T-helper 1 cell (primary cell): ENCODE measurements at places on chromosomes 4 and X.

- no peak for DNase-seq
These were observed 76.1 kb downstream of the BCOR start for GRCh38 chrX:40021647-40022046.

GRCh38 chr4:107843391-107843790, 18.7 kb downstream of the SGMS2 start:
- DNase-seq: no peak

DNA sequence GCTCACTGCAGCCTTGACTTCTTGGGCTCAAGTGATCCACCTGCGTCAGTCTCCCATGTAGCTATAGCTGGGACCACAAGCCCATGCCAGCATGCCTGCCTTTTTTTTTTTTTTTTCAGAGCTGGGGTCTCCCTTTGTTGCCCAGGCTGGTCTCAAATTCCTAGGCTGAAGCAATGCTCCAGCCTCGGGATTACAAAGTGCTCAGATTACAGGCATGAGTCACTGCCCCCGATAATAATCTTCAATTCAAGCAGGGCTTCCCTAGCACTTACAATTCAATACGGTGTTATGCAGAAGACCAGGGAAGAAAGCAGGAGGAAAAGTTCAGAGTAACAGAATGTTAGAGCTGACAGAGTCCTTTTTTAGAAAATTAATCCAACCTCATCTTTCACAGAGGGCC, 26.1 kb downstream of the OTOP1 start:
- no peak for DNase-seq

DNA sequence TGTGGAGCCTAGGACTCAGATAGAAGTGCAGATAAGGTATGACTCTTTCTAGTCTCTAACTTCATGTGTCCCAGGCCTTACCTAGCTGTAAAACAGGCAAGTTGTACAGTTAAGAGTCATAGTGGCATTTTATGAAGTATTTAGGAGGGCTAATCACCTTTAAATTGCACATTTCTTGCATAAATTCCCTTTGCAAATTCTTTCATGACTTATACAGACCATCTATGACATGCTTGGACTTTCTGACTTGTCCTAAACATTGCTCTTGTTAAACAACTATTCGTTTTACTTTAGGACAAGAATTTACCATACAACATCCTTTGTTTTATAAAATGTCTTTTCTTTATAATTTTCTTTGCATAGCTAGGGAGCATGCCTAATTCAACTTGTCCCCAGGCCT, 7.8 kb upstream of the RRAGB start:
- no peak for DNase-seq

DNA sequence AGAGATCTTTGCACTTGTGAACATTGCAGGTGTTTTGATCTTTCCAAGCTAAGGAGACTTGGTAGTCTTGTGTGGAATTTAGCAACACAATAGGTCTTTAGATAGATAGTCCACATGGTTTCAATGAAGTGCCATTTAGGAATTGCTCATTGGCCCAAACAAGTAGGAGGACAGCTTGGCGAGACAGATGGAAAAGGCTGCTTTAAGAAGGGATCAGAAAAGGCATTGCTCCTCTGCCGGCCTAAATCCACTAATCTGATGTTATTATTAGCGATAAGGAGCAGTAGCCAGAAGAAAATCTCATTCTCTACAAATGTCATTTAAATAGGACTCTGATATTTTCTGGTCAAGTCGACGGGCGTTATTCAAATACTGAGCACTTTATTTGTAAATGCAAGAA, 99.7 kb downstream of the AFF2 start:
- DNase-seq: no peak

DNA sequence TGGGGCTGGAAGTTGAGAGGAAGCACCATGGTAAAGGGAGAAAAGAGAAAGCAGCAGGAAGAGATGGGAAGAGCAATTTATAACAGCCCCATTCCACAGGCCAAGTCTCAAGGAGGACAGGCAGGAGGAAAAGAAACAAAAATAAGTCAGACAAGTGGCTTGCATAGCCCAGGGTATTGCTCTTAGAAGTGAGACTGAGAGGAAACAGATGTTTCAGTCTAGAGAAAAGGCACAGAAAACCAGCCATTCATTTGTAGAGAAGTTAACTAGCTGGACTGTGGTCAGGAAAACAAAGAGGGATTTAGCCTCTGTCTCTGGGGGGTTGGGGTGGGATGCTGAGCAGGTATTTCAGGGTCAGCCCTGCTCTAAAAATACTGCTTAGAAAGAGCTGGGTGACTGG, 175.0 kb upstream of the ARHGEF9 start:
- no peak for DNase-seq

DNA sequence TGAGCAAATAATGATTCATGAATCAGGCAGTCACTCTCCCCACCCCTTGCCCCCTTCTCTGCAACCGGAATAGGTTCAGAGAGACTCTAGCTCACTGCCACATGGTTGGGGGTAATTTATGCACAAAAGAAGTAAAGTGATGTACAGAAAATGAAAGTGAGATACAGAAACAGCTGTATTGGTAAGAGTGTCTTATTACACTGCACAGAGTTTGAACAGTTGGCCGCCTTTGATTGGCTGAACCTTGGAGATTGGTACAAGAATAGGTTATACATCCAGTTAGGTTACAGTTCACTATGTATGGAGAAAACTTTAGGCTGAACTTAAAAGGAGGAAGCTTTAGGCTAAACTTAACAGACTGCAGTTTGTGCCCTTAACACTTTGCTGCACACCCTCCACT, 34.6 kb upstream of the DIAPH2 start:
- no peak for DNase-seq

DNA sequence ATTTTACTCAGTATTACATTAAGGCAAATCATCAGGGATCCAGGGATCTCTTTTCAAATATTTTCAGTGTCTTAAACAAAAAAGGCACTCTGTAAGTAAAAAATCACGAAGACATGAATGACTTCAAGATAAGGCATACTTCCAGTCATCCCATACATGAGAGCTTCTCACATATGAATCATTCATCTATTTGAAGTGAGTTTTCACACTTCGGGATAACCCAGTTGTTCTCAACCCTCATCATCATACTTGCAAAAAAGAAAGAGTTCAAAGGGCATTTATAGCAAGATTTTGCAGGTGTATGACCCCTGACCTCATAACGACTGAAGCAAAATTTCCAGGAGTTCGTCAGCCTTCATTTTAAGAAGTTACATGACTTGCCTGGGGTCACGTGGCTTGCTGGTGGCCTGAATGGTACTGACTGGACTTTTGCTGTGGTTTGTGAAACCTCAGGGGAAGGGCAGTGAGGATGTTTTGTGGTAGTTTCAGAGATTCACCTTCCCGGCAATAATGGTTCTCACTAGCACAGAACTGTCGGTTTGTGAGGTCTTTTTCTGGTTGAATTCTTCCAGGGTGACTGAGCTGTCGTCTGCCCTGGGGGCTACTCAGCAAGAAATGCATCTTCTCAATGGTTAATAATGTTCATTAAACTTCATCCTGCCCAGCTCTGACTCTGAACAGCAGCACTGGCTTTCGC, 115.8 kb upstream of the SHISA3 start:
- no peak for DNase-seq

DNA sequence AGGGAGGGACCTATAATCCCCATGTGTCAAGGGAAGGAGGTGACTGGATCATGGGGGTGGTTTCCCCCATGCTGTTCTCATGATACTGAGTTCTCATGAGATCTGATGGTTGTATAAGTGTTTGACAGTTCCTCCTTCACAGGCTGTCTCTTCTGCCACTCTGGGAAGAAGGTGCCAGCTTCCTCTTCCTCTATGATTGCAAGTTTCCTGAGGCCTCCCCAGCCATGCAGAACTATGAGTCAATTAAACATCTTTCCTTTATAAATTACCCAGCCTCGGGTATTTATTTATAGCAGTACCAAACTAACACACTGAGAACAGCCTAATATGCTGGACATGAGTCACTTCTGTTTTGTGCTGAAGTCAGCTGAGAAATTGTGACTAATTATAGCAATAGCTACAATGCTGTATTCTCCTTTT, 656.9 kb upstream of the CPEB2 start:
- DNase-seq: no peak

GRCh38 chr4:168524006-168524405, 27.2 kb downstream of the PALLD start:
- no peak for DNase-seq

DNA sequence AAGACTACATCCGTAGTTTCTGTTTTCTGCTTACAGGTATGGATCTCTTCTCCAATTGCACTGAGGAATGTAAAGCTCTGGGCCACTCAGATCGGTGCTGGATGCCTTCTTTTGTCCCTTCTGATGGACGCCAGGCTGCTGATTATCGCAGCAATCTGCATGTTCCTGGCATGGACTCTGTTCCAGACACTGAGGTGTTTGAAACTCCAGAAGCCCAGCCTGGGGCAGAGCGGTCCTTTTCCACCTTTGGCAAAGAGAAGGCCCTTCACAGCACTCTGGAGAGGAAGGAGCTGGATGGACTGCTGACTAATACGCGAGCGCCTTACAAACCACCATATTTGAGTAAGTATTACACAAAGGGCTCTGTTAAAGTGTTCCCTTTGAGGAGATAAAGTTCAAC, 13.8 kb downstream of the PCDH10 start:
- no peak for DNase-seq

GRCh38 chr4:156623376-156623775, 348.2 kb downstream of the PDGFC start:
- DNase-seq: no peak

GRCh38 chr4:150145946-150146340, 67.7 kb downstream of the DCLK2 start:
- no peak for DNase-seq

DNA sequence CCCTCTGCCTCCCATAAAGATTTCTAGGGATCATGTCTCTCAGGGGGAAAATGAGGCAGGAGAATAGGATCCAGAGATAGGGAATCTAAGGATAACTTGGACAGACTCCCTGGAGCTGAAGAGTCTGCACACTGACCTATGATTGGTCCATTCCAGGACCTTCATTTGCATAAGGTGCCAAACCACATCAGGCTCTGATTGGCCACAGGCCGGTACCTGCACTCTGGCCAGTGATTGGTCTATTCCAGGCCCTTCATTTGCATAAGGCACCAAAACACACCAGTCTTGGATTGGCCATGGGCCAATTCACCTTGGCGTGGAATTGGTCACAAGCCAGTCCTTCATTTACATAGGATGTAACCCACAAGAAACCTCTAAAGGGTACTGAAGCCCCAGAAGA, 4.0 kb upstream of the HERC5 start:
- no peak for DNase-seq

- no peak for DNase-seq
These were observed 202.3 kb downstream of the BCOR start for GRCh38 chrX:39895218-39896110.

GRCh38 chr4:172838111-172838510, 330.5 kb upstream of the GALNT7 start:
- no peak for DNase-seq

DNA sequence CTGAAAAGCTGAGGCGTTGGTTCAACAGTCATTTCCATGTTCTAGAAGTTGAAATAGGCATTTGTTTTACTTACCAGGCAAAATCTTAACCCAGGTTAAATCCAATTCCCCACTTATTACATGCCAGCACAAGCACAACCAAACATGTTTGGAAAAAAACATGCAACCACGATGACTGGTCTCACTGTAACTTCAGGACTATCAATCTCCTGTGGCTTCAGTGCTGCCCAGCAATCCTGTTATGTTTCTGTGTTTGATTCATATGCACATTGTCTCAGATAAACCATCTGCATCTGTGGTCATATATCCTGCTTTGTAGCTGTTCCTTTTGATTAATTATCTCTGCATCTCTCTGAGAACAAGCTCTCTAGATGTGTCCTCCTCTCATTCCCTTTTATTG, 28.3 kb downstream of the PRDM8 start:
- no peak for DNase-seq

- no peak for DNase-seq
These were observed 37.9 kb downstream of the CCDC158 start for GRCh38 chr4:76383001-76383400.

GRCh38 chr4:115117651-115118050, 4.2 kb upstream of the NDST4 start:
- no peak for DNase-seq
